ENCODE measurements at places on chromosomes 1 and 21.

- no peak for DNase-seq
These were observed 146.3 kb upstream of the GREM2 start for GRCh38 chr1:240758296-240758695.

DNA sequence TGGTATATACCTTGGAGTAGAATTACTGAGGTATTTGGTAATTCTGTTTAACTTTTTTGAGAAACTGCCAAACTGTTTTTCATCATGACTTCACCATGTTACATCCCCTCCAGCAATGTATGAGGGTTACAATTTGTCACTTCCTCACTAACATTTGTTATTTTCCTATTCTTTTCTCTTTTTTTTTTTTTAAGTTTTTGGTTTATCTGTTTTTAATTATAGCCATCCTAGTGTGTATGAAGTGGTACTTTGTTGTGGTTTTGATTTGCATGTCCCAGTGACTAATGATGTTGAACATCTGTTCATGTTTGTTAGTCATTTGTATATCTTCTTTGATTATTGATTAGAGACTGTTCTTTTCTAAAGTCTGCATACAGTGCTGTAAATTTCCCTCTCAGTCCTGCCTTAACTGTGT, 147.3 kb downstream of the HS2ST1 start:
- no peak for DNase-seq

GRCh38 chr1:183215076-183215720, 29.1 kb downstream of the LAMC2 start:
- DNase-seq, result no peak

DNA sequence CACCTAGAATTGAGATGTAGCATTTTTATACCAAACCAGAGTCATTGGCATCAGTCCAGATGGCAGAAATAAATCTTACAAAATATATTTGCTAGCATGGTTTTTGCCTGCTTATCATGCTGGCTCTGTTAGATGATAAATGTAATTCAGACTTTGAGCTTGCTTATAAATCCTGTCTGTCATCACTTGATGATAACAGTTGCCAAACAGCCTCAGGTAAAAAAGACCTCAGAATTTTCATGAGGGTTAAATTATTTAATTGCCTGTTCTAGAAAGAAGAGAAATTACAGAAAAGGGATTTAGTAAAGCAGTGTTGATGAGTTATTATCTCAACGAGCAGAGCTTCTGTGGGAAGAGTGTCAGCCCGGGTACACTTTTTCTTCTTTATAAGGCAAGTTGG, 83.3 kb downstream of the FNBP1L start:
- DNase-seq, result no peak

DNA sequence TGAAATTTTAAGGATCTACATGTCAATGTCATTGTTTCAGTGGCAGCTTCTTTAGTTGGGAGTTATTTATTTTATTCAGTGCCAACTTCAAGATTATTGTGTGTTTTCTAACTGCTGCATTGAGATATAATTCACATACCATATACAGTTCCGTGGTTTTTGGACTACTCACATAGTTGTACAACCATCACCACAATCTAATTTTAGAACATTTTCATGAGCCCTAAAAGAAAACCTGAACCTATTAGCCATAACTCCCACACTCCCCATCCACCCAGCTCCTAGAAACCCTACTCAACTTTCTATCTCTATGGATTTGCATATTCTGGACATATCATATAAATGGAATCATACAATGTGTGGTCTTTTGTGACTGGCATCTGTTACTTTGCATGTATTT, 220.0 kb downstream of the LRRC40 start:
- no peak for DNase-seq

- no peak for DNase-seq
These were observed 7.7 kb downstream of the S100PBP start for GRCh38 chr1:32825181-32825580.

DNA sequence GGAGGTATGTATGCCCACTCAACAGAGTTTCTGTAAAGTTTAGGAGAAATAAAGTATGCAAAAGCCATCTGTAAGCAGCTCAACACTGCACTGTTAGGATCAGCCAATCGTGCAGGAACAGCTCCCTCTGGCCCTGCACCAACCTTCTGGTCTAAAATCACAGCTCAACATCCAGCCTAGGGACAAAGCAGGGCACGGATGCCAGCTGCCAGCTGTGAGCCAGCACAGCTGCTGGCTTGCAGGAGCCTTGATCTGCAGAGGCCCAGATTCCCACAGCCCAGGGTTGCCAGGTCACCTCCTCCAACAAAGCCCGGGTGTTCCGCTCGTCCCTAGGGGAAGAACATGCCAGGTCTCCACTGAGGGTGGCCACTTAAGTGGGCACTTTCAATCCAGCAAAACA, 8.6 kb downstream of the ACOT7 start:
- no peak for DNase-seq

DNA sequence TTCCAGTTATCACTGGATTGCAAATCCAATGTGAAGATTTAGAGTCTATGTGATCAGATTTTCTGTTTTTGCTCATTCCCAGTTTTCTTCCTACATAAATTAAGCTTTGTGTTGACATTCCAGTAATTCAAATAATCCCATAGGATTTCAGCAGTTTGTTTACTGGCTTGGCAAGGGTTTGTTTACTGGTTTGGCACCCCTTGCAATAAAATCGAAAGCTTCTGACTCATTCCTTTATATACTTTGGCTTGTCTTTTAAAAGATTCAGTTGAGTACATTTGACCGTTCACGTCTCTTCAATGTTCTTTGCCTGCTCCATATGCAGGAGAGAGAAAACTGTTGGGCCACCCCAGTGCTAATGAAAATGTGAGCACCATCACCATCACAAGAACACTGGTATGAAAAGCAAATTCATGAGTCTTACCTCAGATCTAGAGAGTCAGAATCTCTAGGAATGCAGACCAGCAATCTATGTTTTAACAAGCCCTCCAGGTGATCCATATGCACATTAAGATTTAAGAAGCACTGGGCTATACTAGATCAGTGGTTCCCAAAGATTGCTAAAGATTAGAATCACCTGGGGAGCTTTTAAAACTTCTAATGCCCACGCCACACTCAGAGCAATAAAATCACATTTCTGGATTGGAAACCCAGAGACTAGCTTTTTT, 32.8 kb downstream of the ZC3H11B start:
- DNase-seq, result no peak

- no peak for DNase-seq
These were observed 197.4 kb downstream of the FGGY start for GRCh38 chr1:59494145-59494833.

DNA sequence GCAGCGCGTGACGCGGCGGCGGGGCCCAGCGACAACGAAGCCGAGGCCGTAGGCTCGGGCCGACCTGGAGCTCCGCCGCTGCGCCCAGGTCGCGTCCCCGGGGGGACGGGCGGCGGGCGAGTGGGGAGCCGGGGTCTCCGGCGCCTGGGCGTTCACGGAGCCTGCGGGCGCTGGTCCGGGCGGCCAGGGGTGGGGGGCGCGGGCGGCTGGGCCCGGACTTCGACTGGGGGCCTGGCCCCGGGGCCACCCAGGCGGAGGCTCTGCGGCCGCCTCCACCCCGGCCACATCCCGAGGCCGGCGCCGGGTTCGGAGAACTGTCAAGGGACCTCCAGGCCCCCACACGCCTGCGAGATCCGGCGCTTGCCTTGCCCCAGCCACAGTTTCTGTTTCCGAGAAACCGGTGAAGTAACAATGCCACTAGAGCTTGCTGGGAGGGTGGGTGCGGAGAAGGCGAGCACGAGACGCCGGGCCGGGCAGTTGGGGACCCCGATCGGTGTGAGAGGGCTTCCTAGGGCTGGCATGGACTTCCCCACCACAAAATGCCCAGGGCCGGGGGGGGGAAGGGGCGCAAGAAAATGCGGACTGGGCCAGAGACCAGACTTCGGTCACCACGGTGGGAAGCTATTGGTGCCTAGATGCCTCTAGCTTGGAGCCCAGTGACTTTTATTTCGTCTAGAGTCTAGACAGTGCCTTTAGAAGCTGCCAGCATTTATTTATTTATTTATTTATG, 501 bp downstream of the FBXO6 start:
- DNase-seq, result peak; percentile 43

DNA sequence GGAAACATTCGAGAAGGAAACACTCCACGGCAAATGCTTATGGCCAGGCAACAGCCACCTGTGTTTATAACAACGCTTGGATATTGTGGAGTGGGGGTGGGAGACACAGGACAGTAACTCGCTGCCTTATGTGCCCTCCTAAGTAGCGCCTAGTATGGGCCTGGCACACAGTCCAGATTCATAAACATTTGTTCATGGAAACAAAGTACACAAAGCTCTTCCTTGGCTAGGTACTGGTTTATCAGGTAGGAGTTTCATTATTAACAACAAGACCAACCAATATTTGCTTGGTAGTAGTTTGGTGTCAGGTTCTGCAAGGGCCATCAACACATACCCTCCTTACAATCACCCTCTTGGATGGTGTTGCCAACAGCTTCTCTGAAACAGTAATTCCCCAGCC, 23.4 kb downstream of the TMCO4 start:
- DNase-seq, result no peak

All from stimulated activated CD8-positive, alpha-beta memory T cell treated with anti-CD3 and anti-CD28 coated beads, Interleukin-15, amount 100 ng/mL, for 1 hour (primary cell).